ENCODE measurements at places on chromosomes 7 and 10.
A peak's percentile ranks its signal among the peaks of the same experiment; 100 is the strongest.

DNA sequence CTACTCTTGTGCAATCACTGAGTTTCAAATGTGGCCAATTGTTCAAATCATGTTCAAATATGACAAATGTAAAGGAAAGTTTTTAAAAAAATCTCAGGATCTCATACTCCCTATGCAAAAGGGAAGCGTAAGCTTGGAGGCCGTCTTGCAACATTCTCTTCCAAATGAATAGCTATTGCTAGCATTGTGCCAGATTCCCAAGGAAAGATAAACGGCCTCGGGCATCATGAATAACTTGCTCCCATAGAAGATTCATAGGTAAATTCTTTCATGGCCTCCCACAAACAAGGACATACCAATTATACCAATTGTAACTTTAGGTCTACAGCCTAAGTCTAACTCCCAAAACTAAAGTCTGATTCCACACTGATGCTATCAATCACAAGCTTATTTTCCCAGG lies 416.9 kb downstream of the THSD7A start:
- no peak for DNase-seq

- peak; percentile 37 for DNase-seq
Observed at GRCh38 chr10:84510121-84510520, 181.7 kb downstream of the CCSER2 start.

GRCh38 chr7:90187507-90188050 lies 24.0 kb upstream of the STEAP2 start:
- no peak for DNase-seq

- DNase-seq, result no peak
Observed at GRCh38 chr10:14184841-14185315, 145.8 kb downstream of the FRMD4A start.

DNA sequence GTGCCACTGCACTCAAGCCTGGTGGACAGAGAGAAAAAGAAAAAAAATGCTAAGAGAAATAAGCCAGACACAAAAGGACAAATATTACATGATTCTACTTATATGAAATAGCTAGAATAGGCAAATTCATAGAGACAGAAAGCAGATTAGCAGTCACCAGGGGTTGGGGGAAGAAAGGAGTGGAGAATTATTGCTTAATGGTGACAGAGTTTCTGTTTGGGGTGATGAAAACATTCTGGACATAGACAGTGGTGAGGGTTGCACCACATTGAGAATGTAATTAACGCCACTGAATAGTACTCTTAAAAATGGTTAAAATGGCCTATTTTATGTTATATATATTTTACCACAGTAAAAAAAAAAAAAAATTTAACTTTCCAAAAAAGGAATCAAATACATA lies 6.4 kb upstream of the NT5C2 start:
- DNase-seq, result no peak

- DNase-seq, result no peak
Observed at GRCh38 chr7:130822642-130823041, 88.6 kb upstream of the KLF14 start.

- DNase-seq, result peak; percentile 64
Observed at GRCh38 chr10:2968401-2969058, 98.8 kb upstream of the PFKP start.

DNA sequence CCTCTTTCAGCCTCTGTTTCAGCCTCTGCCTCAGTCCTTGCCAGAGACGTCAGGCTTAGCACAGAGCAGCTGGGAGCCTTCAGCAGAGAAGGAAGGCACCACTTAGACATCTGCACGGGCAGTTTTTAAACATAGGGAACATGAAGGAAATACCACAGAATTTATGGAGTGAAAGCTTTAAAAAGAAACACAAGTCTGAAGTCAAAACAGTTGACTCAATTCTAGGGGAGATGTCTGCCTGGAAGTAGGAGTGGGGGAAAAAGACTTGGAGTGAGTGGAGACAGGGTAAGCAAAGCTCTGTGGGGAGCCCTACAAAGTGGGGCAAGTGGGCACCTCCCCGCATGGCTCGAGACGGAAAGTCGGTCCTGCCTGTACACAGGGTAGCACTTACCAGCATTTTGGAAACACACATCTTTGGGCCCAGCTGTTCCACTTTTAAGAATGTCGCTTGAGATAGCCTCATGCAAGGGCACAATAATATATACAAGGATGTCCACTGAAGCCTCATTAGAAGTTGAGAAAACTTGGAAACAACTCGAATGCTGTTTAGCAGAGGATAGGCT lies 5.0 kb upstream of the TBXAS1 start:
- no peak for DNase-seq

DNA sequence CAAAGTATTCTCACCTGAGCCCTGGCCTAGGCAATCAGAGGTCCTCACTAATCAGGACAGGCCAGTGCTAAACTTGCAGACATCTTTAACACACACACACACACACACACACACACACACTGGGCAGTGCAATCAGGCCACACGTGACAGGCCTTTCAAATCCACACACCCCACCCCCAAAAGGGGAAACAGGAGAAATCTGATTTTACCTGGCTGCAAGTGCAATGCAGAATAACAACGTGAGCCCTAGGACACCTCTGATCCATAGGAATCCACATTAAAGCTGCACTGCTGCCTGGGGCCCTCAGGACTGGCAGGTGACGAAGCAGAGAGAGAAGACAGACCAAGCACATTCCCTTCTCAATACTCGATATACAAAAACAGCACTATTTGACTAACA lies 218.9 kb downstream of the FAM107B start:
- DNase-seq, result no peak

DNA sequence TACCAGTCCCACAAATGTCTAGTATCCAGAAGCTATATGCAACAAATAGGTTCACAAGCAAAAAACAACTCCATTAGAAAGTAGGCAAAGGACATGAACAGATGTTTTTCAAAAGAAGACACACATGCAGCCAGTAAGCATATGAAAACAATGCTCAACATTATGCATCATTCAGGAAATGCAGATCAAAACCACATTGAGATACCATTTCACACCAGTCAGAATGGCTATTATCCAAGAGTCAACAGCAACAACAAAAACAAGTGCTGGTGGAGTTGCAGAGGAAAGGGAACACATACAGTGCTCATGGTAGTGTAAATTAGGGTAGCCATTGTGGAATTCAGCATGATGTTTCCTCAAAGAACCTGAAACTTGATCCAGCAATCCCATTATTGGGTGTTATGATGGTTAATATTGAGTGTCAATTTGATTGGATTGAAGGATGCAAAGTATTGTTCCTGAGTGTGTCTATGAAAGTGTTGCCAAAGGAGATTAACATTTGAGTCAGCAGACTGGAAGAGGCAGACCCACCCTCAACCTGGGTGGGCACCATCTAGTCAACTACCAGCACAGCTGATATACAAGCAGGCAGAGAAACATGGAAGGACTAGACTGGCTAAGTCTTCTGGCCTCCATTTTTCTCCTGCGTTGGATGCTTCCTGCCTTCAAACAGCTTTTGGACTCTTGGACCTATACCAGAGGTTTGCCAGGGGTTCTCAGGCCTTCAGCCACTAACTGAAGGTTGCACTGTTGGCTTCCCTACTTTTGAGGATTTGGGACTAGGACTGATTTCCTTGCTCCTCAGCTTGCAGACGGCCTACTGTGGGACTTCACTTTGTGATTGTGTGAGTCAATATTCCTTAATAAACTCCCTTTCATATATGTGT lies 218.4 kb upstream of the SEMA3D start:
- no peak for DNase-seq

- DNase-seq, result no peak
Observed at GRCh38 chr10:76306856-76307255, 875.4 kb downstream of the LRMDA start.

- DNase-seq, result no peak
Observed at GRCh38 chr10:112948196-112948595, 1.9 kb upstream of the TCF7L2 start.

GRCh38 chr7:91064938-91065337 lies 199.3 kb upstream of the FZD1 start:
- DNase-seq, result no peak

DNA sequence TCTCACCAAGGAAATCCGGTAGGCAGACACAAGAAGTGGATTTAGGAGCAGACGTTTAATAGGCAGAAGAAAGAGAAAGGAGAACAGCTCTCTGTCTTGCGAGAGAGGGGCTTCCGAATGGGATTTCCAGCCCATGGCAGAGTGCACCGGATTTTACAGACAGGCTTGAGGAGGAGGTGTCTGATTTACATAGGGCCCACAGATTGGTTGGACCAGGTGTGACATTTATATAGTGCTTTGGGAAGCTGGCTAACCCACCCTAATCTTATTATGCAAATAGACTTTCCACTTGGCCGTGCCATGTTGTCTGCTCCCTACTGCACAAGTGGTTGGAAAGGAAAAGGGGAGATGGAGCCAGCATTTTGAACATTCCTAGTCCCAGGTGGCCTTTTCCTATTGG lies 57.8 kb downstream of the ANKMY2 start:
- no peak for DNase-seq

GRCh38 chr7:42930889-42931288 lies 1.1 kb downstream of the PSMA2 start:
- DNase-seq, result no peak

DNA sequence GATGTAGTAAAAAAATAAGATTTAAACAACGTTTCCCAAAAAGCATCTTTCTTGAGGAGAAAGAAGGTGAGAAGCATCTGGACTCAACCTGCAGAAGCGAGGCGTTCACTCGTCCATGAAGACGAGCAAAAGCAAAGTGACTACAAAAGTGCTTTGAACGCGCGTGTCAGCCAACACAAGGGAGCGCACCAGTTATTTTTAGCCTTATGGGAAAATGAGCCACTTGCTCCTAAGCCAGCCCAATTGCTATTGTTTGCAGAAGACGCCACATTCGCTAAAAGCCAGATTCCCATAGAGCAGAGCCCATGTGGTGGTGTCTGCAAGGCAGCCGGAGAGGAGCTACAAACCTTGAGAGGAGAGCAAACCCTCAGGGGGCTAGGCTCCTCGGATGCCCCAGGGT lies 122.5 kb downstream of the FAM53B start:
- DNase-seq, result no peak

DNA sequence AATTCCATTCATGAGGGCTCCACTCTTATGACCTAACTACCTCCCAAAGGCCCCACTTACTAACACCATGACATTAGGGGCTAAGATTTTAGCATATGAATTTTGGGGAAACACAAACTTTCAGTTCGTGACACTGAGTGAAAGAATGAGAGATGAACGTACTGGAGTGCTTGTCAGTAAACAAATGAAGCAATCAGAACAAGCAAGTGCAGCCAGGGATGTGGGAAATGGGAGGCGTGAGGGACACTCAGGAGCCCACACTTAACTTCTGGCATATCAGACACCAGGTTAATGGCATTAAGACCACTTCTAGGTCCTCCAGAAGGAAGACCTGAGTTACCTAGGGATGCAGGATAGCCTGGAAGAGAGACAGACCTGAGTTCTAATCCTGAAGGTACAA lies 2.3 kb upstream of the MDFIC start:
- no peak for DNase-seq

GRCh38 chr7:101884671-101885596 lies 67.5 kb downstream of the CUX1 start:
- no peak for DNase-seq

GRCh38 chr10:132914732-132915131 lies 27.6 kb downstream of the CFAP46 start:
- no peak for DNase-seq

DNA sequence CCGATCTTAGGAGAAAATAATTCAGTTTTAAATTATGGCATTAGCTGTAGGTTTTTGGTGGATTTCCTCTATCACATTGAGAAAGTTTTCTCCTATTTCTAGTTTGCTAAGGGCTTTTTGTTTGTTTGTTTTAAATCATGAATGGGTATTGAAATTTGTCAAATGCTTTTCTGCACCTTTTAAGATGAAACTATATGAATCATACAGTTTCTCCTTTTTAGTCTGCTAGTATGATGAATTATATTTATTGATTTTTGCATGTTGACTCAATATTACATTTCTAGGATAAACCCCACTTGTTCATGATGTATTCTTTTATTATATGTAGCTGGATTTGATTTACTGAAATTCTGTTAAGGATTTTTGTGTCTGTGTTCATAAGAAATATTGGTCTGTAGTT lies 70.3 kb upstream of the PIP4K2A start:
- no peak for DNase-seq

- DNase-seq, result no peak
Observed at GRCh38 chr7:901041-901387, 24.7 kb downstream of the GET4 start.

DNA sequence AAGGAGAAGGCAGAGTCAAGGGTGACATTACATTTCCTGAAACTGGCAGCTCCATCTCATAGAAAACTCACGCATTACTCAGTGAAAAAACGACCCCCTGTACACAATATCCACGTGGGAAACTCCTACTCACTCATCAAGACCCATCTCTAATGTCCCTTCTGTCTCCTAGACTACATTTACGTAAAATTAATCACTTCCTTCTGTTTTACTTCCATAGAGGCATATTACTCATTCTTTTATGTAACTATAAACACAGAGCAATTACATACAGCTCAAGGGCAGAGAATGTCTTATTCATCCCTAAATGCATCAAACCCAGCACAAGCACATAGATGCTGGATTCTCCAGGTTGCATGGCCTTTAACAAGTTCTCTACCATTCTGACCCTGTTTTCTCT lies 281.8 kb downstream of the KCNMA1 start:
- peak; percentile 95 for DNase-seq

GRCh38 chr7:92504563-92504962 lies 23.8 kb downstream of the PEX1 start:
- DNase-seq, result no peak

DNA sequence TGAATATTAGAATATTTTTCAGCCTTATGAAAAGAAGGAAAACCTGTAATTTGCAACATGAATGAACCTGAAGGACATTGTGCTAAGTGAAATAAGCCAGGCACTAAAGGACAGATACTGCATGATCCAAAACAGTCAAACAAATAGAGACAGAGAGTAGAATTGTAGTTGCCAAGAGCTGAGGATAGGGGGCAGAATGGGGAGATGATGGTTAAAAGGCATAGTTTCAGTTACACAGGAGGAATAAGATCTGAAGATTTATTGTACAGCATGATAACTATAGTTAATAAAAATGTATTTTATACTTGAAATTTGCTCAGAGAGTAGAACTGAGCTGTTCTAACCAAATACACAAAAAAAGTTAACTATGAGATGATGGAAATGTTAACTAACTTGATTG lies 149.0 kb upstream of the TMEM106B start:
- DNase-seq, result no peak

GRCh38 chr7:147586526-147586925 lies 1004.0 kb upstream of the C7orf33 start:
- DNase-seq, result no peak

GRCh38 chr10:131186547-131187253 lies 124.8 kb downstream of the TCERG1L start:
- DNase-seq, result no peak

DNA sequence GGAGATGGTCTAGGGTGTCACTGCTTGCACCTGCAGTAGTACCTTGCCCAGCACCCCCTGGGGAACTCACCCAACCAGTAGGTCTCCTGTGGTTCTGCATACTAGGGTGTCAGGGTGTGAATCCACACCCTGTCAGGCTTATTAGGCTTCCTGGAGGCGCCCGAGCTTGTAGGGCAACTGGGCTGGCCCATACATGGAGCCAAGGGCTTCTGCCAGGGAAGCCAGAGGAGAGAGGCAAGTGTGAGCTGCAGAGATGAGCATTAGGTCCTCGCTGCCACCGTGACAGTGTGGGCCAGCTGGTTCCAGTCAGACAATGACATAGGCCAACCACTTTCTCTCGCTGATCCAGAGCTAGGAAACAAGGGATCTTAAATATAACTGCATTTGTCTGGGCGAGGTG lies 11.2 kb downstream of the MXI1 start:
- DNase-seq, result no peak

All from HFFc6 (cell line).